ENCODE measurements at places on chromosomes 2 and 18.

GRCh38 chr18:56575819-56576663 is 62.4 kb downstream of the TXNL1 start:
- peak; percentile 81 for DNase-seq

GRCh38 chr18:46253498-46253897 is 149.3 kb downstream of the HAUS1 start:
- DNase-seq: no peak

DNA sequence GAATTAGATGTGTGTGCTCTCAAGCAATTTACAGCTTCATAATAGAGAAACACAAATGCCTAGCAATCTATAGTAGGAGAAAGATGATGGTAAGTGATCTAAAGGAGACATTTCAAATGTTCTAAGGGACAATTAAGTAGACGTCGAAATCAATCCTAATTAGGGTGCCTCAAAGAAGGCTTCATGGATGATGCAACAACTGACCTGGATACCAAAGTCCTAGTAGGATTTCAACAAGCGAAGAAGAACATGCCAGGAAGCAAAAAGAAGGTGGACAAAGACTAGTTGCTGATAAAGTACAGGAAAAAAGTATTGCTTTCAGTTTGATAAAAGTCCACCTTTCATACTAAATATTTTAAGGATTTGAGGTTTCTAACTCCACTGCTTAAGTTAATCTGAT is 12.5 kb downstream of the FIGN start:
- DNase-seq: no peak

GRCh38 chr18:71784777-71785176 is 759.4 kb downstream of the CBLN2 start:
- no peak for DNase-seq

DNA sequence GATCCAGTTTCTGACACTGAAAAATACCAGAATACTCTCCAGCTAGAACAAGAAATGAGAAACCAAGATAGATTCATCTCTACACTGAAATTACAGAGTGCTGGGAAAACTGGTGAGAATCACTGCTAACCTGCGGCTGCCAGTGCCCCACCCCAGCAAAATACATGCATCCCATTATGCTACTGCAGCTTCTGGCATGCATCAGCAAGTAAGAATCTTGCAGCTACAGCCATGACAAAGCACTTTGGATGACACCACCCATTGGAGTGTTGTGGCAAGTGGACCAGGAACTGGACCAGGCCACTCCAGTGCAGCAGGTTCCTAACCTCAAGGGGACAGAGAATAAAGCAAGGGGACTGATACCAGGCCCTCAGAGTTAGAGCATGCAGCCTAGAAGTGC is 378.8 kb upstream of the ETAA1 start:
- DNase-seq: no peak

- DNase-seq: no peak
Measured at GRCh38 chr2:234493796-234494195, 3.1 kb downstream of the ARL4C start.

GRCh38 chr2:71576541-71576940 is 123.2 kb downstream of the DYSF start:
- peak; percentile 72 for DNase-seq

DNA sequence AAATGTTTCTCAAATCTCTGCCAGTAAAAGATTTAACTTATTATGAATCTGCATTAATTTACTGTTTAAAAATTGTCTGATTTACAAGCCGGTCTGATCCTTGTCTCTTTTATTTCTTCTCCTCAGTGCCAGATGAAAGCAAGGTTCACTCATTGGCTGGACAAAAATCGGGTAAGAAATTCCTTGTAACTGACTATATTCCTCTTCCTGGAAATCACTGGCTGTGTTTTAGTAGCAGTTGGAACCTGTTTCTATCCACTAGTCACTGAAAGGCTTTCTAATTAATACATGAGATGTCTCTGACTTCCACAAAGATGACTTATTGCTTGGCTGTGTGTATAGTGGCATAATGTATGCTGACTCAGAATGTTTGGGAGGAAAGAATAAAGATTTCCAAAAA is 436.6 kb upstream of the NRP2 start:
- no peak for DNase-seq

- no peak for DNase-seq
Measured at GRCh38 chr2:195312662-195313061, 344.4 kb upstream of the SLC39A10 start.

- no peak for DNase-seq
Measured at GRCh38 chr2:190970160-190970559, 43.8 kb downstream of the STAT1 start.

DNA sequence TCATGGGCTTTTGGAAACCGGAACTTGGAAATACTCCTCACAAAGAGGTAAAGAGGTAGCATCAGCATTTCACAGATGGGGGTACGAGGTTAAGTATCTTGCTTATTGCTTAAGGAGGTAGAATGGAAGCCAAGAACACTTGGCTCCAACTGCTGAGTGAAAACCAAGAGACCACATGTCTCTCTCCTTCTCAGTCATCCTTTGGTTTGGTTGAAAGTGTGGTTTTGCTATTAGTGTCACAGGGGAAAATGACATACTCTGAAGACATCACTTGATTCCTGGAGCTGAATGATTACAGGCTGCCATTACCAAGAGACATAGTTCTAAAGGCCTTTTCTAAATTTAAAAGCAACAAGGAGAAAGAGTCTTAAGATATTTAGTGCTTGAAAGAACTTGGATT is 41.5 kb downstream of the ANTXR1 start:
- no peak for DNase-seq

- no peak for DNase-seq
Measured at GRCh38 chr2:102206666-102207341, 20.0 kb downstream of the IL1RL2 start.

GRCh38 chr18:62715436-62715758 is at the start of gene PHLPP1:
Gene PHLPP1 (plus strand): TSS chr18:62715541. CDS start chr18:62715684, 143 bp downstream.
- no peak for DNase-seq

DNA sequence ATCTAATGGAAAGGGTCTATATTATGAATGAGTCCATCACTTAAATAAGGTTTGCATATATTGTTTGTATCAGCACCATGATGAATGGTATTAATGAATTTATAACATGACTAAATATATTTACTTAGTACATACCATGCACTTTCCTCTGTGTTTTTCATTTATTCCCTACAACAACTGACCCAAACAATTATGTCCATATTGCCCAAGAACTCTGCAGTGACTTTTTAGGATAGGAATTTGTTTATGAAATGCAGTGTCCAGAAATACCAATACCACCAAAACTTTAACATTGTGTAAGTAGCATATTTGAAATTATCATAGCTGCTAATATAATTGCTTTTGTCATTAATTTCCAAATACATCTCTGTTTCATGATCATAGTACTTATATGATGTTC is 119.7 kb downstream of the WDR7 start:
- no peak for DNase-seq

DNA sequence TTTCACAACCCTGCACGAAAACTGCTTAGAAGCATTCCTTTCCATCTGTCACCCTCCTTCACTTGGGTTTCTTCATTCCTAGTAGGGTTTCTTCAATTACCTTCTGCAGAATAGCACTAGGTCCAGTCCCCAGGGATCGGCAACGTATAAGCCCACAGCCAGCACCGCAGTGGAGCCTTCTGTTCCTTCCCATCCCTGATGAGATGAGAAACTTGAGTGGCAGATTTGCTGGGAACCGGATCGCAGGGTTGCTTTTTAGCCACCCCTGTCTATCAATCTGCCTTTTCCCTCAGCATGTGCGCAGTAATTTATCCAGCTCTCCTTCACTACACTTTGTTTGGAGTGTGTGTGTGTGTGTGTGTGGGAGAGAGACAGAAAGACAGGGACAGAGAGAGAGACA is 94.2 kb downstream of the CD8B2 start:
- no peak for DNase-seq

DNA sequence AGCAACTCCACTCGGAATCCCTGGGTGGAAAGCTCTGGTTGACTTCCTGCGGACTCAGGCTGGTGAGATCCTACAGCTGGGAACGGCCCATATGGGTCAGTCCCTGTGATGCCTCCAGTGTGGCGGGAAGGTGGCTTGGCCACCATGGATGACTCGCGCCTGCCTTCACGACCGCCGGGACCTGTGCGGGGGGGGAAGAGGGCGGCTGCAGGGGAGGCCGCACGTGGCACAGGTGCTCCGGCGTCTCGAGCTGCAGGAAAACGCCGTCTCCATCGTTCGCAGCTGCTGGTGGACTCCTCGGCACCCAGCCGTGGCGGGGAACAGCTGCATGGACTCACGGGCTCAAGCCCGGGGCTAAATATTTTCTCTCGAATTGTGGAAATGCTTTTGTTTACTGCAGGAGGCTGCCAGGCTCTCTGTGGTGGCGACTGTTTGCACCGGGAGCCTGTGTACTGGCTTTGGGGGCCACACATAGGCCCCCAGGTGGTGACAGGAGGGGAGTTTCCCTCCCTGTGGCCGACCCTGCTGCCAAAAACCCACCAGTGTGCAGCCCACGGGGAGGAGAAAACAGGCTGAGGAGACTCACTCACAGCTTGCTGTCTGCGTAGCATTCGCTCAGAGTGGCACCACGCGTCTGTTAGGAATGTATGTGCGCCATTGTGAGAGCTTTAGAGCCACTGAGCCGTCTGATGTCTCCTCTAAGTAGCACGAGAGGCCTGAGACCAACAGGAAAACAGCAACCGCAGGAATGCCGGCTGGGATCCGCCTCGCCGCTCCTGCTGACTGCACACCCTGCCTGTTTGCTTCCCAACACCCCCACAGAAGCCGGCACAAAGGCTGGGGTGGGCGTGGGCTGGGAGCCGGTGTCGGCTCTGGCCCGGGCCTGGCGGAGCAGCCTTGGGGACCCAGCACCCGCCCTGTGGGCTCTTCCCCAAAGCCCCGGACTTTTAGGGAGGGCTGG is 89.2 kb downstream of the NFATC1 start:
- no peak for DNase-seq

DNA sequence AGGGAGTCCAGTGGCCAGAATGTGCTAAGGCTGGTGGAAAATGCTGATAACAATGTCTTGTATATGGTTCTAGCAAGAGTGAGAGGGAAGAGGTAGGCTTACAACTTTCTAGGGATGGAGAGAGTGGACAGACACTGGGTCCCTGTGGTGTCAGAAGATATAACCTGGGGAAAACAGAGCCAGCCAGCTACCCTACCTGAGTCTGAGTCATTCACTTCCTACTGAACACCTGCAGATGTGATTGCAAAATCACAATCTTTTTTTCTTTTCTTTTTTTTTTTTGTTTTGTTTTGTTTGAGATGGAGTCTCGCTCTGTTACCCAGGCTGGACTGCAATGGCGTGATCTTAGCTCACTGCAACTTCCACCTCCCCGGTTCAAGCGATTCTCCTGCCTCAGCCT is 7.3 kb downstream of the TET3 start:
- DNase-seq: no peak

DNA sequence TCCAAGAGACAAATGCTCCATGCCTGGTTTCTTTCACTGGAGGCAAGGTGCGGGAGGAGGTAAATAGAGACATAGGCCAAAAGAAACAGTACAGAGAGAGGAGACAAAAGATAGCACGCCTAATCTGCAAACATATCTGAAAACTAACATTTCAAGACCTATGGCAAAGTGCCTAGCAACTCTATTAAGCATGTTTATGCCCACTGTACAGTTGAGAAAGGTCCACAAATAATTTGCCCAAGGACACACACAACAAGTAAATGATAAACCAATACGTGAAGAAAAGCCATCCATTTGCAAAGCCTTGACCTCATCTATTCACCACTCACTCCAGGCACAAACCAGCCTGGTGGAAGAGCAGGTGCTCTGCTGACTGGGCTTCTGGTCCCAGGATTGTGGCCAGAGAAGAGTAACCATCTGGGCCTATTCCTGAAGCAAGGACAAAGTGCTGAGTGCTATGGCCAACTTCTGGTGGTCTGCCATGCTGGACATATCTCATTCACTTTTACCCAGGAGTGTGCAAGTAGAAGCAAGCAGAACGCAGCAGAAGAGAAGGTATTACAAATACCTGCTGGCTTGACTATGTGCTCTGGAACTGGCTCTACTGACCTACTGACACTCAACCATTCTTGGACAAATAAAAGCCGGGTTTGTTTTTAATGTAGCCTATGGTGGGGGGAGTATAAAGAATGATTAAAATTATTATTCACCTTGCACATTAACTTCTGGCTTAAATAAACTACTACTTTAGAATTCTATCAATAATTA is 25.3 kb downstream of the TMEM131 start:
- DNase-seq: no peak

- peak; percentile 31 for DNase-seq
Measured at GRCh38 chr2:177753682-177754491, 318.7 kb downstream of the PDE11A start.

GRCh38 chr18:62119884-62120283 is 67.0 kb downstream of the PIGN start:
- DNase-seq: no peak

- no peak for DNase-seq
Measured at GRCh38 chr2:226797989-226798421, 1.6 kb downstream of the IRS1 start.

All from hippocampal formation (tissue), 2 donors.